ENCODE measurements at places on chromosomes 12 and 14.

DNA sequence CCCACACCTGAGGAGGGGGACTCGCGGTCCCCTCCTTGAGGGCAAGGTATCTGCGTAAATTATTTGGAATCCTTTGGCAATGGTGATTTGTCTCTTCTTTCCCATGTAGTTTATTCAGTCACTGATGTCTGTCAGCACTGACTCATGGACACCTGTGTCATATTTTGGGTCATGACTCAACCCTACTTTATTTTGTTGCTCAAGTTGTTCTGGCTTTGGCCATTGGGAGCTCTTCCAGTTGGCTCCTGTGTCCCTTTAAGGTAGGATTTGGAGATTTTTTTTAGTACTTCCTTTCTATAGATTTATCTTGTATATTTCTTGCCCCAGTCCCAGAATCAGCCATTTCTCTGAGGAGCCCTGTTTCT, 47.4 kb upstream of the C14orf180 start:
- DNase-seq, result no peak

DNA sequence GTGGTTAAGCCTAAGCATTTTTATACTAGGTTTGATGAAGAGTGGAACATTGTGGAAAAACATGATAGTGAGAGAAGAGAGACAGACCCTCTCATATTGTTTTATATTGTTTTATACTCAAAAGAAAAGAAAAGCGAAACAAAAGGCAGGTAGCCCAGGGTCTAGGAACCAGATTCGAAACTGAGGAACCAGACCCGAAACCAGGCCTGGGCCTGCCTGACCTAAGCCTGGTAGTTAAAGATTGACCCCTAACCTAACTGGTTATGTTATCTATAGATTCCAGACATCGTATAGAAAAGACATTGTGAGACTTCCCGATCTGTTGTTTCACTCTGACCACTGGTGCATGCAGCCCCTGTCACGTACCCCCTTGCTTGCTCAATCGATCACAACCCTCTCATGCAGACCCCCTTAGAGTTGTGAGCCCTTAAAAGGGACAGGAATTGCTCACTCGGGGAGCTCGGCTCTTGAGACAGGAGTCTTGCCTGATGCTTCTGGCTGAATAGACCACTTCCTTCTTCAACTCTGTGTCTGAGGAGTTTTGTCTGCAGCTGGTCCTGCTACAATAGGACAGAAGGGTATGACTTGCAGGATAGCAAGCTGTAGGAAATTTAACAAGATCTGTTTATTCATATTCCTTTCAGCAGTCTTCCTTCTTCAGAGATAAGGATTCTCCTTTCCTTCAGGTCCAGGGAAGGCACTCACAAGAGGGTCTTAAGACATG, 147.1 kb upstream of the PLEKHA5 start:
- no peak for DNase-seq

DNA sequence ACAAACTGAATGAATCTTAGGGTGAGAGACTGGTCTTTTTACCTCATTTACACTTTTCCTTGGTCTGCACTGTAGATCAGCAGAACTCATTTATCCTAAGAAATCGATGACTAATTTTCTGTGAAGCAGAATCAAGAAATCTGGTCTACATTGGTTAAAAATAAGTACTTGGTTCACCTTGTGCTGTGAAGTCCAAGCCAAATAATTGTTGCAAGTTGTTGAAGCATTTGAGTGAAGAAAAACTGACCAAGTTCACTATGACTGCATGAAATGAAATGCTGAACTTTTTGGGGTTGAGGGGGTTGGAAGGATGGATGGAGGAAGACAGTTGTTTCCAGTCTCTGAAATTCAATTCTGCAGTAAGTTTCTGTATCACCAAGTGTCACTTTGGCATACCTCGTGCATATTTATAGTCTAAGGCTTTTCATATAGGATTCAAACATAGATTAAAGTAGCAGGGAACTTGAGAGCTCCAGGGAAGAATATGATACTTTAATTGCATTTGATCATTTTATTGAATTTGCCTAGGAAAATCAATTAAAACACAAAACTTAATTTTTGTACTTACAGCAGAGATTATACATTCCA, 75.0 kb downstream of the FAR2 start:
- no peak for DNase-seq

- DNase-seq, result no peak
These were observed 31.7 kb downstream of the KLRK1 start for GRCh38 chr12:10358131-10358530.

GRCh38 chr12:74847169-74847568, 309.5 kb downstream of the ATXN7L3B start:
- DNase-seq, result no peak

Measured in stimulated activated CD8-positive, alpha-beta memory T cell treated with anti-CD3 and anti-CD28 coated beads, Interleukin-2, amount 100 ng/mL, for 1 hour (primary cell).